Right lobe of liver (tissue), 6 donors: ENCODE measurements at places on chromosomes 16 and 17. TPM values are rescaled to one million over a fixed set of nuclear protein-coding genes. Genes with fewer than 3 reads are reported as not detected.

BLTP2 gene
- total RNA-seq: 90.3 TPM

APOH gene
- 3,186 TPM for total RNA-seq

C16orf96 gene
- total RNA-seq: not detected

NXPH3 gene
- total RNA-seq: 0.21 TPM

ITGAX gene
- total RNA-seq: 6.8 TPM

DNA sequence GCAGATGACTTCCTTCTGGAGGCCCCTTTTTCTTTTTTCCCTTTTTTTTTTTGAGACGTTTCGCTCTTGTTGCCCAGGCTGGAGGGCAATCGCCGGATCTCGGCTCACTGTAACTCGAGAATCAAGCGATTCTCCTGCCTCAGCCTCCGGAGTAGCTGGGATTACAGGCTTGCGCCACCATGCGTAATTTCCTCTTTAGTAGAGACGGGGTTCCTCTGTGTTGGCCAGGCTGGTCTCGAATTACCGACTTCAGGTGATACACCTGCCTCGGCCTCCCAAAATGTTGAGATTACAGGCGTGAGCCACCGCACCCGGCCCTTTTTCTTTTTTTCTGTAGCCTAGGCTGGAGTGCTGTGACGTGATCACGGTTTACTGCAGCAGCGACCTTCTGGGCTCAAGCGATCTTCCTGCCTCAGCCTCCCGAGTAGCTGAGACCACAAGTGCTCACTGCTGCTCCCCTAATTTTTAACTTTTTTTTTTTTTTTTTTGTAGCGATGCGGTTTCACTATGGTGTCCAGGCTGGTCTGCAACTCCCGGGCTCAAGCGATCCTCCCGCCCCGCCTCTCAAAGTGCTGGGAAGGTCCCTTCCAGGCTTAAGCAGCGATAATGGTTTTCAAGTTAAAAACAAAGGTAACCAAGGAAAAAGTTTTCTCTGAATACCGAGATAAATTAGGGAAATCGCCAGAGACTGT is 956 bp upstream of the IST1 start:
- H3K27me3 ChIP-seq: no peaks in the 10 kb centered on the region
- DNase-seq: peak; percentile 68
- H3K4me1 ChIP-seq: peaks cover 15% of the 10 kb centered on the region

DNA sequence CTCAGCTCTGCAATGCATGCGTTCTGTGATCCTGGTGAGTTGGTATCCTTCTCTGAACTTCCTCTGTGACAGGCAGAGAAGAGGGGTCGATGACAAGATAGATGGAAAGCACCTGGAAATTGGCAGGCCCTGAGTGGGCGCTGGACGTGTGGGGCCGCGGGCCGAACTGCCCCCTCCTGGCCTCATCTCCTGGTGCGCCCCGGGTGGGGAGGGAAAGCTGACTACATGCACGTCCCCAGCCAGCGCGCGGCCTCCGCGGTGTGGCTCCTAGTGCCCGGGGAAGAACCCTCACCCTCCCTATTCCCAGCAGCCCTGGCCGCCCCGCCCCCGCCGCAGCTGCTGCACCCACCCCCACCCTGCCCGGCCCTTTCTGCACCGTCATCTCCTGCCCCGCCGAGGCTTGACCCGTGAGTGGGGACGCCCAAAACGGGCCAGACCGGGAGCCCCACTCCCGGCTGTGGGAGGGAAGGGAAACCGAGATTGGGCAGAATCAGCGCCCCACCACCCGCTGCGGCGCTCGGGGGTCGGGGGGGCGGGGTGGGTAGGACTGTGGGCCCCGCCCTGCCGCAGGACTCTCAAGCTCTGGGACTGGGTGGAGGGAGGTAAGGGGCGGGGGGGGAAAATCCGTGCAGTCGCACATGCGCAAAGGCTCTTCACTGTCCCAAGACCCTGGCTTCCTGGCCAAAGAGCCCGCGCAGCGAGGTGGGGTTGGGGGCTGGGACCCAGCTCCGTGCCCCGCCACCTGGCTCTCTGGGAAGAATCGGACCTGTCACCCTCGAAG is at the start of gene NOL3:
TSS of gene NOL3 (plus strand) at position 371 of the 781 bp plus-strand sequence.
- H3K27me3 ChIP-seq: no peaks in the 10 kb centered on the region
- no peaks in the 10 kb centered on the region for H3K4me1 ChIP-seq
- peak; percentile 94 for DNase-seq
- no peaks in the 10 kb centered on the region for H3K36me3 ChIP-seq

DNA sequence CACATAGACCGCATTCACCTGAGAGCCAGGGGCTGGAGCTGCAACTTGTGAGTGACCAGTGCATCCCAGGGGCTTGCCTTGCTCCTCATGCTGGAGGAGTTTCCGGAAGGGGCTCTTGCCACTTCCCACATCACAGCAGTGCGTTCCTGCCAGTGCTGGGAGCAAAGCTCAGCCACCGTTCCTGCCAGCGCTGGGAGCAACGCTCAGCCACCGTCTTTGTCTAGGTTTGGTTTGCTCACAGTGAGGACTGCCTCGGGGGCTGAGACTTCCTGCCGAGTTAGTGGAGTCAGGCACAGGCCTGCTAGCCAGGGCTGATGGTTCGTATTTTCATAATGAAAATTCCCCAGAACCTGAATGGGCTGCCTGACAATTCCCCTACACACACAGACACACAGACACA is 5.4 kb upstream of the CHRNE start:
- no peak overlapping the region for H3K4me3 ChIP-seq
- H3K4me1 ChIP-seq: no peaks in the 10 kb centered on the region
- no peaks in the 10 kb centered on the region for H3K36me3 ChIP-seq
- H3K27me3 ChIP-seq: no peaks in the 10 kb centered on the region
- H3K27ac ChIP-seq: no peak overlapping the region
- DNase-seq: no peak

- no peaks in the 10 kb centered on the region for H3K36me3 ChIP-seq
- H3K27ac ChIP-seq: no peak overlapping the region
- H3K4me3 ChIP-seq: no peak overlapping the region
- no peaks in the 10 kb centered on the region for H3K27me3 ChIP-seq
- H3K4me1 ChIP-seq: no peaks in the 10 kb centered on the region
Observed at GRCh38 chr16:89246383-89246902, 28.9 kb downstream of the ZNF778 start.

- no peak overlapping the region for H3K4me3 ChIP-seq
- no peaks in the 10 kb centered on the region for H3K27me3 ChIP-seq
- no peaks in the 10 kb centered on the region for H3K4me1 ChIP-seq
Observed at GRCh38 chr16:88289561-88289960, 93.2 kb upstream of the ZNF469 start.

- peak; percentile 40 for DNase-seq
- H3K4me1 ChIP-seq: no peaks in the 10 kb centered on the region
- H3K27ac ChIP-seq: no peak overlapping the region
- peaks cover 5% of the 10 kb centered on the region for H3K27me3 ChIP-seq
Observed at GRCh38 chr16:89005201-89006035, 28.4 kb upstream of the CBFA2T3 start.

- H3K4me3 ChIP-seq: no peak overlapping the region
- H3K4me1 ChIP-seq: peaks cover 20% of the 10 kb centered on the region
- DNase-seq: no peak
- no peaks in the 10 kb centered on the region for H3K27me3 ChIP-seq
- no peak overlapping the region for H3K27ac ChIP-seq
Observed at GRCh38 chr16:85057212-85057889, 29.8 kb downstream of the KIAA0513 start.

GRCh38 chr17:13311306-13311705 is 290.4 kb downstream of the HS3ST3A1 start:
- DNase-seq: no peak
- H3K27me3 ChIP-seq: no peaks in the 10 kb centered on the region

- H3K36me3 ChIP-seq: no peaks in the 10 kb centered on the region
- H3K4me3 ChIP-seq: no peak overlapping the region
- H3K4me1 ChIP-seq: no peaks in the 10 kb centered on the region
- DNase-seq: no peak
Observed at GRCh38 chr16:11089504-11090124, 145.2 kb downstream of the CLEC16A start.

DNA sequence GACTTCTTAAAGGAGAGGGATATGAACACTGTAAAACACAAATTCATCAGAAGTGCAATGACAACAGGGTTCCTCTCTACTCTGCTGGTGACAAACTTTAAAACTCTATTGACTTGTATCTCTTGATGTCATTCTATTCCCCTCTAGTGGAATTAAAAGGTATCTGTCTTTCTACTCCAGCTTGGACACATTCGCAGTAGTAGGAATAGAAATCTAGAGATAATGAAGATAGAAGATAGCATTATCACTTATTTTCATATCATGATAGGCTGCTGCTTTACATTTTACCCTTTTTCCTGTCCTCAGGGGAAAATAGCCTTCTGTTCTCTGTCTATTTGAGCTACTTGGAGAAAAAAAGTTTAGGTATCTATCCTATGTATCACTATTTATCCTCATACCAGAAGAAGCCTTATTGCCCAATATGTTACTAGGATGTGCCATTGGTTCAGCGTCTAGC is 209.6 kb upstream of the CACNG5 start:
- DNase-seq: no peak
- no peak overlapping the region for H3K27ac ChIP-seq

- peak overlapping the region; percentile 81 for H3K4me3 ChIP-seq
- no peaks in the 10 kb centered on the region for H3K27me3 ChIP-seq
- H3K27ac ChIP-seq: peak overlapping the region; percentile 95
- no peak for DNase-seq
- peaks cover 7% of the 10 kb centered on the region for H3K36me3 ChIP-seq
- H3K4me1 ChIP-seq: no peaks in the 10 kb centered on the region
Observed at GRCh38 chr16:2155977-2156848, 631 bp downstream of the TRAF7 start.
